Endothelial cell of umbilical vein (primary cell): ENCODE measurements at places on chromosomes 5 and 9. TPM values are rescaled to one million over a fixed set of nuclear protein-coding genes. Genes with fewer than 3 reads are reported as not detected.

DNA sequence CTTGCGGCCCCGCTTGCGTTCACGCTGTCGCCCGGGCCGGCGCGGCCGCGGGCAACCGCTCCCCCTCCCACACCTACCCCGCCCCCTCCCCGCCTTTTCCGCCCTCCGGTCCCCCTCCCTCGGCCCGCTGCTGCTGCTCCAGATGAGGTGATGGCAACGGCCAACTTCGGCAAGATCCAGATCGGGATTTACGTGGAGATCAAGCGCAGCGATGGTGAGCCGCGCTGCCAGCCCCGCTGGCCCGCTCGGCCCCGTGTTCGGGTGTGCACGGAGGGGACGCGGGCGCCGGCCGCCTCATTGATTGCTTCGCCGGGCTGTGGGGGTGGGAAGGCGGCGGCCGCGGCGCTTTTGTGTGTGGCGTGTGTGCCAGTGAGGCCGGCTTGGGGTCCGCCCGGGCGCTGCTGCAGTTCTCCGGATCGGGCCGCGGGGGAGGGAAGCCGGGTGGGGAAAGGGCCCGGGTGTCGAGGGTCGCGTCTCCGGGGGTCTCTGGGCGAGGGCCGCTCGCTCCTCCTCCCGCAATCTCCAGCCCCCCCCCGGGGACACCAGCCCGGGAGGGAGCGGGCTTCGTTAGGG is 403 bp downstream of the KIF2A start:
- peak overlapping the region; percentile 60 for H3K27ac ChIP-seq
- peak overlapping the region; percentile 98 for H3K4me3 ChIP-seq
- H3K4me1 ChIP-seq: peaks cover 19% of the 10 kb centered on the region

Gene SV2C
- 0.07 TPM in 1 of 2 replicates, not detected in the other for total RNA-seq

Gene SH3GL2
- total RNA-seq: 0.16 TPM in 1 of 2 replicates, not detected in the other

Gene GBGT1
- 28.7 and 35.6 TPM in 2 replicates for total RNA-seq

Gene PCDHGB6
- total RNA-seq: 4.8 and 4.9 TPM in 2 replicates

Gene MAN2A1
- 47.6 and 54.8 TPM in 2 replicates for total RNA-seq

DNA sequence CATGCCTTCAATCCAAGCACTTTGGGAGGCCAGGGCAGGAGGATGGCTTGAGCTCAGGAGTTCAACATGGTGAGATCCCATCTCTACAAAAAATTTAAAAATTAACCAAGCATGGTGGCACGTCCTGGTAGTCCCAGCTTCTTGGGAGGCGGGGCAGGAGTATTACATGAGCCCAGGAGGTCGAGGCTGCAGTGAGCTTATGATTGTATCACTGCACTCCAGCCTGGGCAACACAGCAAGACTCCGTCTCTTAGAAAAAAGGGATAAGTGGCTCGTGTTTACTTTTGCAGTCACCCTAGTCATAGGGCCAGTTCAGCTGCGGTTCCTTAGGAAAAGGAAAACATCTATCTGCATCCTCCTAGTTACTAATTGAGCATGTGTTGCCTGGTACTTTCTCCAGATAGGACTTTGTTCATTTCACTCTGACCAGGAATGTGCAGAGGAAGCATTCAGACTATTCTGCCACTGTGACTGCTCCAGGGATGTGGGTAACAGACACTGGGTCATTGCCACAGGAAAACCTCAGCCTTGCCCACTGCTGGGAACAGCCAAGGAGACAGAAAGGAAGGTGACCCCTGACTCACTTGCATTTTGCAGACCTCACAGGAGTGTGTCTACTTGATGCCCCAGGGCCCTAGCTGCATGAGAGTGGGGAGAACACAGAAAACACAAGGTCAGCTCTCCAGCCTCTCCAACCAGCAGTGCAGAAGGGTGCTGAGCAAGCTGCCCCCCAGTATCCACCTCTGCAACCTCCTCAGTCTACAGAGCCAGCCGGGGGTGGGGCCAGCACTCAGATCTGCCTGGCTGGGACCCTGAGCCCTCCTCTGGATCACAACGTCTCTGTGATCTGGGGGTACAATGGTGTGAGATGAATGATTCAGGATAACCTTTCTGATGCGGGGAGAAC is 33.9 kb upstream of the ALDH1B1 start:
- H3K4me1 ChIP-seq: no peaks in the 10 kb centered on the region
- no peaks in the 10 kb centered on the region for H3K36me3 ChIP-seq
- H3K27ac ChIP-seq: no peak overlapping the region
- no peak for DNase-seq

- H3K4me1 ChIP-seq: no peaks in the 10 kb centered on the region
- H3K36me3 ChIP-seq: no peaks in the 10 kb centered on the region
- no peaks in the 10 kb centered on the region for H3K27me3 ChIP-seq
- H3K4me3 ChIP-seq: no peak overlapping the region
- no peak for DNase-seq
Measured at GRCh38 chr5:89374144-89374784, 491.3 kb upstream of the MEF2C start.

GRCh38 chr9:99561961-99562565 is 259.6 kb upstream of the NR4A3 start:
- no peak for DNase-seq
- H3K4me3 ChIP-seq: no peak overlapping the region
- no peak overlapping the region for H3K27ac ChIP-seq
- peaks cover 2% of the 10 kb centered on the region for H3K27me3 ChIP-seq
- H3K36me3 ChIP-seq: no peaks in the 10 kb centered on the region
- no peaks in the 10 kb centered on the region for H3K4me1 ChIP-seq

Gene PCDHB9
- 0.16 and 0.20 TPM in 2 replicates for total RNA-seq

DNA sequence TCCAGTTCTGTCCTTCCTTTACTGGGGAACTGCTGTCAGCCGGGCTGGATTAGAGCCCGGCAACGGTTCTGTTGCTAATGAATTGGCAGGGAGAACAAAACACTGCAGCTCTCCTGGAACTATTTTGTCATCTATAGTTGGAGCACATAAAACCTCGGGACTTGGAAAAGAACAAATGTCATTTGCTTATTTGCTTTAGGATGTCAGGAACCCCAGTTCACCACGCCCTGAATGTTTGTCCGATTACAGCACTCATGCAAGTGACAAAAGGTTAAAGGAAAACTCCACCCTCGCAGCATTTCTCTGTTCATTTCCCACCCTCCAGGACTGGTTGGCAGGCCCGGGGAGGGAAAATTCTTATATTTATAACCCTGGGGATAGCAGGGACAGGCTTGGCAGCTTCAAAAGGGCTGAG is 66.4 kb upstream of the PLPP1 start:
- peak; percentile 83 for DNase-seq
- no peaks in the 10 kb centered on the region for H3K36me3 ChIP-seq
- peak overlapping the region; percentile 40 for H3K4me3 ChIP-seq

GRCh38 chr9:20914556-20914955 is 116.9 kb downstream of the HACD4 start:
- no peak for DNase-seq
- H3K27ac ChIP-seq: no peak overlapping the region
- H3K4me3 ChIP-seq: no peak overlapping the region
- H3K27me3 ChIP-seq: no peaks in the 10 kb centered on the region

GRCh38 chr5:155091063-155091648 is 77.6 kb downstream of the KIF4B start:
- peaks cover 9% of the 10 kb centered on the region for H3K4me1 ChIP-seq
- no peak overlapping the region for H3K4me3 ChIP-seq
- no peak for DNase-seq
- H3K27me3 ChIP-seq: no peaks in the 10 kb centered on the region
- no peak overlapping the region for H3K27ac ChIP-seq

GRCh38 chr5:144945503-144945902 is 774.8 kb downstream of the KCTD16 start:
- H3K27ac ChIP-seq: no peak overlapping the region
- H3K36me3 ChIP-seq: no peaks in the 10 kb centered on the region
- no peak overlapping the region for H3K4me3 ChIP-seq
- H3K4me1 ChIP-seq: no peaks in the 10 kb centered on the region

DNA sequence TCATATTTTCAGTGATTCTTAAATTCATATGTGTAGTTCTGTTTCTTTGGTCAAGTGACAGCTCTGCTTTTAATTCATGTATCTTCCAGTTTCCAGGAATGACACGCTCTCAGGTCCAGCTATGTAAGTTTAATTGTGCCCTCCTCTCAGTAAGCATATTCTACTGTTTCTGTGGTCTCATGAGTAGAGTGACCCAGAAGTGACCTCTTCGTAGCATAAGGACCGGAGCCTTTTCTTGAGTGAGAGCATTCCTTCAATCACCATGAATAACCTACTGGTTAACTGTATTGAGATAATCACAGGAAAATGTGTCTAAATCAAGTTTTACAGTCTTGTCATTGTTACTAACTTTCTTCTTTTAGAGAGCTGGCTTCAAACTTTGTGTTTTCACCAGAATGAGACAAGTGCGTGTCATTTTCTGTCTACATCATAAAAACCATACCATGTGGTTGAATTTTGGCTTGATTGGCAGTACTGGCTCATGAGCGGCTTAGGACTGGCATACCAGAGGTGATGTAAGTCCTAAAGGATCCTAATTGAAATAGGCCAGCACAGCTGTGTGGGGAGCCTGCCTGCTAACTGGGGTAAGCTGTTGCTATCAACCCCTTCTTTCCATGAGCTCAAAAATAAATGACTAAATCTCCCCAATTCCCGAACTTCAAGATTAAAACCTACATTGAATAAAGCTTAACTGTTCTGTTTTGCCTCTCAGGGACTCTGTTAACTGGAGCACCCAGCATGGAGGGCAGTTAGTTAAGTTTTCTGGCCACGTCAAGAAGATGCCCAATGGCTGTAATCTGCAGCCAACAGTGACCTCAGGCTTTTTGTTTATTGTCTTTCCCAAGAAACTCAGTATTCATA is 4.8 kb downstream of the ADAMTSL1 start:
- no peak overlapping the region for H3K4me3 ChIP-seq
- H3K27me3 ChIP-seq: no peaks in the 10 kb centered on the region
- H3K27ac ChIP-seq: no peak overlapping the region
- no peak for DNase-seq
